Hematopoietic multipotent progenitor cell treated with erythropoietin and hydrocortisone succinate and interleukin-3 and kit ligand, for 4 days (in vitro differentiated cells): ENCODE measurements at places on chromosomes 4 and X.

DNA sequence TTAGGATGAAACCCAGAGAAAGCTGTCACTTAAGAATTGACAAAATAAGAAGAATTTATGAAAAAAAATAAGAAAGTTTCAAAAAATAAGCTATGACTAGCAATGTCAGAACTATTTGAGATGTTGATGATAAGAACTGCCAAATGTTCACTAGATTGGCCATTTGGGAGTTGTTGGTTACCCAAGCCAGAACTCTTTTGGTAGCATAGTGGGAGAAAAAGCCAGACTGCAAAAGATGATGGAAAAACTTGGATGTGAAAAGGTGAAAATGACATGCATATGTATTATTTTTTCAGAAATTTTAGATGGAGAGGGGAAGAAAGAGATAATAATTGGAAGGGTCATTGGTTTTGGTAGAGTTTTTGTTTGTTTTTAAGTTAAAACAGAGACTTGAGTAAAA lies 397.2 kb upstream of the ATOH1 start:
- no peak for DNase-seq

DNA sequence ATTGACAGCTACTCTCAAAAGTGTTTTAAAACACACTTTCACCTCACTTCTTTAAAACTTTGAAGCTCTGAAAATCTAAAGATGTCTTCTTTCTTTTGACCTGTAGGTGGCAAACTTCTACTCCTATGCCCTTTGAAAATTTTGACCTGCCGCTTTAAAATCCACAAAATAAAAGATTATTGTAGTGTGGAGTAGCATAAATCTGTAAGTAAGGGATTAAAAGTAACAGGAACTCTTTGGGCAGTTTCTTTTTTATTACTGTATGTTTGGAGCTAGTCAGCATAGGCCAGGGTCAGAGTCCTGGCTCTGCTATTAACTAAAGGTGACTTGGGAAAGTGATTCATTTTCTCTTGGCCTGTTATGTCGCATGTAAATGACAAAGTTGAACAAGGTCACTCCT lies 25.5 kb downstream of the BBS12 start:
- DNase-seq: peak; percentile 72

DNA sequence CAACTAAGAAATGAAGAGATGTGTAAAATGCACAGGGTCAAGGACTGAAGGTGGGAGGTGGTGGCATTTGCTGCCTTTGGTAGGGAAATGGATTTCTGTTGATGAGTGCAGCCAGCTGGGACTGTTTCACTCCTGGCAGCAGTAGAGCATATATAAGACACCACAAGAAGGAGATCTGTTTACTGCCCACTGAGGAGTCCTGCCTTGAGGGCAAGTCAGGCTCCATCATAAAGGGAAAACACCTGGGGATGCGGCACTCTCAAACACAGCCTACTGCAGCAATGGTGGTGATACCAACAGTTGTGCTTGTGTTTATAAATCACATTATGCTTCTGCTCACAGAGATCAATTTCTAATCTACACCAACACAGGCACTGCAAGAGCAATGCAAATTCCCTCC lies 222.1 kb downstream of the TACR3 start:
- DNase-seq: no peak

DNA sequence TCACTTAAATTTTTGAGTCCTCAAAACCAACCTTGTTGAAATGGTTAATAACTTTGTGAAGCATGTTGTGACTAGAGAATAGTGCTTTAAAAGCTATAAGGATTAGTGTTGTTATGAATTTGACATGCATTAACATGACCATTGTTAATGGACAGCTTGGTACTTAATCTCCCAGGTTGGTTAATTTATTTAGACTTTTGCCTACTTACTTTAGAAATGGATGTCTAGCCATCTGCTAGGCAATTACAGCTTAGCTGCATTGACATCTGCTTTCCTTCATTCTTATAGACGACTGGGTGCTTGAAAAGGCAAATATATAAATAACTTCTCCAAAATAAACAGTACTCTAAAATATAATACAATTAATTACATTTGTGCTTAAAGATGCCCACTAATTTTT lies 368.0 kb downstream of the CCSER1 start:
- no peak for DNase-seq

DNA sequence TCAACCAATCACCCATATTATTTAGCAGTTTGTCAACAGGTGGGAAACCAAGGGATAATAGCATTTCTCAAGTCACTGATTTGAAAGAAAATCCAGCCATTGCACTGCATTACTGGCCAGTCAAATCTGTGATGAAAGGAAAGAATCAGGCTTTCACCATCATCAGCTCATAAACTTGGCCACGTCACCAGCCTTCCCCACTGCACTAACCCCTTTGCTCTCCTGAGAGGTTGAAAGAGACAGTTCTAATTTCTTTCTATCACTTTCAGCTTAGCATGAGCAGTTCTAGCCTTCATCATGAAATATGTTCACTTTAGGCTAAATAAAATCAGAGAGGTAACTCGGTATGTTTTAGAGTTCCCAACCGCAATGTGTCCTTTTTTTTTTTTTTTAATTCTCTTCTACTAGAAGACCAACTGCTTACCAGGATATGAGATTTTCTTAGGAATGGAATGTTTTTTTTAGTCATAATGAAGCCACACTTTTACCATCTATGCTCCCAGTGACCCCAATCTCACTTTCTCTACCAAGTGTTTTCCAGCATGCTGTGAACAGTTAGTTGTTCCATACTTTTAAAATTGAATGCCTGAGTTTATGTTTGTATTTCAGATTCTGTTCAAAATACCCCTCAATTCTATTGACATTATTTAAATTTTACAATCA lies 55.7 kb upstream of the SLC7A11 start:
- no peak for DNase-seq

- DNase-seq: no peak
These were observed 273.3 kb downstream of the SH2D1A start for GRCh38 chrX:124619710-124620109.

DNA sequence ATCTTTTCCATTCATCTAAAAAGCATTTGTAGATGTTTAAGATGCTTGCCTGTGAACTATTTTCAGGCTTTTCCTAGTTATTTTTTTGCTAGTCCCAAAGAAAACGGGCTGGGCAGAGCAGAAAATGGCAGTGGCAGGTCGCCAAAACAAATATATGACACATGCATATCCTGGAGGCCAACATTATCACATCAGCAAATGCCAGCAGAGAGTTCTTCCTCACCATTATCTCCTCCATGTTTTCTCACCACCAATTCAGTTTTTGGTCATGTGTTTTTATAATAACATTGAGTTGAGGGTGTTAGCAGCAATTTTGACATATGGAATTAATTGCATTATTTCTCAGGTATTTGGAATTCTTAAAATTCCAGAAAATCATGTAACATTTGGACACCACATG lies 97.9 kb upstream of the EOLA2 start:
- no peak for DNase-seq

- peak; percentile 83 for DNase-seq
These were observed 65.7 kb upstream of the MAP9 start for GRCh38 chr4:155442267-155443105.

GRCh38 chr4:169341490-169341889 lies 70.7 kb upstream of the SH3RF1 start:
- no peak for DNase-seq

- DNase-seq: peak; percentile 60
These were observed 6.8 kb upstream of the BCOR start for GRCh38 chrX:40104630-40104984.

- peak; percentile 79 for DNase-seq
These were observed 44.3 kb downstream of the IL21 start for GRCh38 chr4:122576261-122577188.

- peak; percentile 80 for DNase-seq
These were observed 83.8 kb upstream of the MAML3 start for GRCh38 chr4:140237616-140238350.

GRCh38 chr4:56575820-56576429 lies 70.3 kb downstream of the ARL9 start:
- peak; percentile 65 for DNase-seq

- no peak for DNase-seq
These were observed 1.4 kb downstream of the CXCR3 start for GRCh38 chrX:71616672-71617529.

DNA sequence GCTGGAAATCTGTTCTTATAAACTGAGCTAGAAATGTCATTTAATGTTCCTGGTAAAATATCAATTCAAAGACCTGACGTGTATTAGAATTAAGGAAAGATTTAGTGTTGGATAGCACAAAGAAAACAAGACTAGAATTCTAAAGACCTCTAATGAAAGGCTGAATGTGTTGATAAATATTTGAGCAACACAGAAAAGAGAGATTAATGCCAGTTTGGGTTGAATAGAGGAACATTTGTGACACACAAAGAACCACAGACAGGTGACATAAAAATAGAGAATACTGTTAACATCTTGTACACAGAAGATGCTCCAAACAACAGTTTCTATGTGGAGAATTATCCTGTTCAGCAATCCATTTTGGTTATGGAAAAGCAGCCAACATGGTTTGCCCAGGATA lies 222.1 kb upstream of the GALNT7 start:
- no peak for DNase-seq

GRCh38 chrX:108250654-108251579 lies 159.3 kb downstream of the ATG4A start:
- DNase-seq: no peak

DNA sequence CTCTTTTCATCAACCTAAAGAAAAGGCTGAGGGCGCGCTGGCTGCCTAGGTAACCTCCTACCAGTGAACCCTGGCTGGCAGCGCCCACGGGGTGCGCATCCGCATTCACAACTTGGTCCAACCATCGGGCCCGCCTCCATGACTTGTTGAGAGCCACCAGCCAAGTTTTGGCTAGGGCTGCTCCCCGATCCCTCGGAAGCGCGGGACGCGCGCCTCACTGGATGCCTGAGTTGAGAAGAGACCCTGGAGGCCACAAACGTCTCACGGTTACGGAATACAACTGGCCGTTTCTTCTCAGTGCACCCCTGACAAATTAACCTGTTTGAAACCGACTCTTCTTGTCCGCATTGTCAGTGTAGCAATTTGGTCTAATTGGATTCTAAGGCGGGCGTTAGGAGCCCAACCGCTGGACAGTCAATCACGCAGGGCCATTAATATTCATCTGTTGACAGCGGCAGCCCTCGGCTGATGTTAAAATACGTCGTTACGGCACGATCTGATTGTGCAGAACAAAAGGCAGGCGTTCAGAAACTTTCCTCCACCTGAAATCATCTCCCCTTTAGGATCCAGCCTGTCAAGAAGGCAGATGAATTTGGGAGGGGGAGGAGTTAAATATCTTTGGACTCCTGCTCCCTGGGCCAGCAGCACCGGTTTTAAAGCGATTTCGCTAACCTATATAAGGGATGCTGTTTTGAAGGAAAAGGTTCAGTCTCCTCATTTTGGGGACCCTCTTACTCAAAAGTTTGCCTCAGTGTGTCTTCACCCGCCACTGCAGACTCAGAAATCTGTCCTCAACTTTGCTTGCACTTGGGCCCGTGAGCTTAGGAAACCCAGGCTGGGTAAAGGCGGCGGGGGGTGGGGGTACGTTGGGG lies 1.2 kb downstream of the GPC3 start:
- DNase-seq: no peak
